ENCODE measurements at places on chromosomes 1 and 21. TPM values are rescaled to one million over a fixed set of nuclear protein-coding genes. Genes with fewer than 3 reads are reported as not detected.
A peak's percentile ranks its signal among the peaks of the same experiment; 100 is the strongest.

Gene SLAMF8
- not detected for total RNA-seq

Gene UBL4B
- total RNA-seq, result not detected

Gene EXTL1
- total RNA-seq, result not detected

DNA sequence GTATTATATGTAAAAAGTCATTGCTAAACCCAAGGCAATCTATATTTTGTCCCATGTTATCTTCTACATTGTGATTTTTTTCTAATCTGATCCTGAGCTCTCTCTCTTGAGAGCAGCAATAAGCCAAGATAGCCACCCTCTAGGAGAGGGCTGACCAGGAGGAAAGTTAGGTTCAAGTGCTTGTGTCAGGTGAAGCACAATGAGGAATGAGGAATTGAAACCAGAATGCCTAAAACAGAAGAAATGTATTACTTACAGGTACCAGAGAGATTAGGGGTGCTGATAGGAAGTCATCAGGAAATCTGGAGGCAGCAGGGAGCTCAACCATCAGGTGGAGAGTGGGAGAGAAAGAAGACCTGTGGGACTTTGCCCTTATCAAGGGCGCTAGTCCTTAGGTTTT is 85.5 kb upstream of the BARHL2 start:
- no peak for DNase-seq

Gene NPR1
- total RNA-seq, result not detected

- DNase-seq, result no peak
Observed at GRCh38 chr1:66245691-66246090, 288.3 kb upstream of the SGIP1 start.

DNA sequence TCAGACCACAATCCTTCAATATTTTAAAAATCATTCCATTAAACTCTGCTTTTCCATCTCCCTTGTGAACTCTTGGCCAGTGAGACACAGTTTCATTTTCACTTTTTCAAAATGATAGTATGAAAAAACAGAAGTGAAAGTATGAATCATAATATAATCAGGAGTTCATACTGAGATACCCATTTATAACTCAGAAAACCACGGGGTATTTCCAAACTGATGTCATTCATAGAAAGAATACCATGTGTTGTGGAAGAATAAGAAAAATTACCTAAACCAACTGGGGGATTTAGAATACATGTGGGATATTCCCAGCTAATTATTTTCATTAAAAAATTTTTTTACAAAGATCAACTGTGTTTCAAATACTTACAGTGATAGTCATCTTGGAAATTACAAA is 149.9 kb downstream of the MRPL39 start:
- no peak for DNase-seq

GRCh38 chr1:172770071-172770470 is 111.2 kb downstream of the FASLG start:
- DNase-seq, result no peak

DNA sequence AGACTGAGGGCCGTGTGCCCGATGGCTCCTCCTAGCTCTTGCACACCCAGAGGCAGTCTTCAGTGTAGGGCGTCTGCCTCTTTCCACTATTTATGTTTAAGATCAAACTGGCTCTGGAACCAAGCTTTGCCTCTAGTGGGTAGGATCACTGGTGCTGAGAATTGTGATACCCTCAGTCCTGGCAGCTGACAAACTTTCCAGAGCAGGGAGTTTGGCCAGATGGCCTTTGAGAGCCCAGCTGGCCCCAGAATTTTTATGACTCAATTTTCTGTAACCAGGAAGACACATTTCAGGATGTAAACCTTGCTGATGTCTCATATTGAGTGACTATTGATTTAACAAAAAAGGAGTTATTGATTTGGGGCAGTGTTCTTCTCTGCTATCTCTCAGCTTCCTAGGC is 6.7 kb downstream of the COQ8A start:
- DNase-seq, result no peak

DNA sequence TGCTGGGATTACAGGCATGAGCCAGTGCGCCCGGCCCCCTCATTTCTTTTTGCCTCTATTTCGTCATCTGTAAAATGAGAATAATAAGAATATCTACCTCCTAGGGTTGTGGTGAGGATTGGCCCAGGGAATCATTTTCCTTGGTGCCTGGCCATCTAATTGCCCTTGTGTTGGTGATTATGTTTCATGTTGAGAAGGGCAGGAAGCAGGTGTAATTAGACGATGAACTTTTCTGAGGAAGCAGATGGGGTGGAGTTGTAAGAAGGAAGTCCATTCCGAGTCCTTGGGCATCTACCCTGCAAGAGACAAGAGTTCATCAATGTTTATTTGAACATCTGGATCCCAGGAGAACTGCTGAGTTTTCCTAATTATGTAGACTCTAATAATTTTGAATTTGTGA is 38.7 kb upstream of the NEK2 start:
- no peak for DNase-seq

DNA sequence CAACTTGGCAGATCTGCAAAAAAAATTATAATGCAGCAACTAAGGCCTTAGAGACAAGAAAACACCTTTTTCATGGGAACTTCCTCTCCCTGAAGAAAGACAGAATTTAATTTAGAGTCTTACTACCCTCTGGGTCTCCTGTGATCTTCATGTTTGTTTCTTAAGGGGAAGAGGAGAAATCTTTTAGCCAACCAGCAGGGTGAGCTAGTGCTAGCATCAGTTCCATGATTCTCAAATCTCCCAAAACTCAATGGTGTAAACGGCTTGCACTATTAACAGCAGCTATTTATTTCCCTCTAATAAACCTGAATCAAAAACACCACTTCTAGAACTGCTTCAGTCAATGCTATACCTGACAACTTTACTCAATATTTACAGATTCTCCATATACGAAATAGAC is 3.8 kb downstream of the ZNF644 start:
- DNase-seq, result peak; percentile 52

GRCh38 chr1:36183309-36183856 is 27.4 kb downstream of the MAP7D1 start:
- DNase-seq, result no peak

Gene LCE6A
- not detected for total RNA-seq

GRCh38 chr1:194959795-194960194 is 1648.4 kb downstream of the KCNT2 start:
- DNase-seq, result no peak

DNA sequence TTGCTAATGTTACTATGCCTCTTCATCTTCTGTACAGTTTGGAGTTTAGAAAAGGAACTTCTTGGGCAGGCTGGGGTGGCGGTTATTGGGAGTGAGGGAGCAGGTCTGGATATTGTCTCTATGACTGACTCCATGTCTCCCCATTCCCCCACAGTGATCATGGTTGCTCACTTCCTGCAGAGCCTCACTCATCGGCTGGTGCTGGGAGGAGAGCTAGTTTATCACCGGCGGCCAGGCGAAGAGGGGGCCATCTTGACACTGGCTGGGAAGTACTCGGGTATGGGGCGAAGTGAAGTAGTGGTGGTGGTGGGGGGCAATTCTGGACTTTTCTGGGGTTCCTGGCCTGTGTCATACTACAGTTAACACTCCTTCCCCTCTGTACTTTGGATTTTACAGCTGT is 2.2 kb downstream of the TOMM40L start:
- no peak for DNase-seq

Gene PAX7
- not detected for total RNA-seq

GRCh38 chr1:221727146-221728036 is 14.5 kb downstream of the DUSP10 start:
- DNase-seq, result no peak

GRCh38 chr1:230176871-230177411 is 109.9 kb downstream of the GALNT2 start:
- DNase-seq, result no peak

- DNase-seq, result no peak
Observed at GRCh38 chr1:198903203-198903602, 264.4 kb downstream of the PTPRC start.

Measured in HT-29 (cell line).